ENCODE measurements at places on chromosomes 2 and 18.

- no peak for DNase-seq
Observed at GRCh38 chr2:222447131-222447530, 22.8 kb downstream of the SGPP2 start.

- peak; percentile 99 for DNase-seq
Observed at GRCh38 chr2:192500550-192501200, 305.9 kb upstream of the TMEFF2 start.

- DNase-seq, result no peak
Observed at GRCh38 chr18:5466256-5466655, 77.5 kb downstream of the EPB41L3 start.

DNA sequence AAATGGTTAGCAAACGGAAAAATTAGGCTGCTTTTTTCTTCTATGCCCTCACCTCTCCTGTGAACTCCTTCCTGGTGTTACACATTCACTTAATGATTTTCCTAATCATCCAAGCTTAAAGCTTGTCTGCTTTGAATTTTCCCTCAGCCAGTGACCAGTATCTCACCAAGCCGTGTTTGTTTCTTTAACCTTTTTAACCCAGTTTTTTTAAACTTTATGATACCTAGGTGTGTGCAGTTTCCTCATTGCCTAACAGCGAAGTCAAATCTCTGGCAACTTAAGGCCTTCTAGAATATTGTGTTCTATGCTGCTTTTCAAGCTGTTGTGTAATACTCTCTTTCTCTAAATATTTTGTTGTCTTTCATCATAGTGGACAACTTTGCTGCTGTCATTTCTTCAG is 113.0 kb downstream of the PIK3C3 start:
- DNase-seq, result no peak

DNA sequence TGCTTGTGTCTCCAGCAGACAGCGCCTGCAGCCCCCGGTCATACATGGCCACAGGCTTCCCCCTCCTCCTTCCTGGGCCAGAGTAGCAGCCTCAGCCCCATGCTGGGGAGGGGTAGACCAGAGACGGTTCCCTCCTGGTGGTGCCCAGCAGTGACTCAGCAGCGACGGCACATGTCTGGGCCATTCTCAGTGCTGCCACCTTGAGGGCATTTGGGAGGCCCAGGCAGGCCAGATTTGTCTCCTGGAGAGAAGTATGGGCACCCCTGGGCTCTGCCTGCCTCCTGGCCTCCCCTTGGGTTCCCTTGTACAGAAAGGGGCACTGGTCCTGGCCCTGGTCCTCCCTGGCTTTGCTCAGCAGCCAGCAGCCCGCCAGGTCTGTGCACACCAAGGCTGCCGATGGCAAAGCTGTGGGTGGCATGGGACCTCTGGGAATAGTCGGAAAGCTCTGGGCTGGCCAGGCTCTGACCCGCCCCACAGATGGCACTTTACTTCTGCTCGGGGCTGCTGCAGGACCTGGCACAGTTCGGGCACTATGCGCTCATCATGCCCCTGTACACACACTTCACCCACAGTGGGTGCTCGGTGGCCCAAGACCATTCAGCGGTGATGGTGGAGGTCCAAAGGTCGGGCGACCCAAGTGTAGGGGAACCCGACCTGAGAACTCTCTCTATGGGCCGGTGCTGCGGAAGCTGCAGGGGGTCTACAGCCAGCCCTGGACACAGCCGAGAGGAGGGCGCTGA is 11.4 kb upstream of the ALPI start:
- DNase-seq, result peak; percentile 82

GRCh38 chr2:134370655-134371445 is 117.0 kb downstream of the MGAT5 start:
- peak; percentile 38 for DNase-seq

GRCh38 chr2:19576411-19576810 is 218.0 kb upstream of the OSR1 start:
- peak; percentile 94 for DNase-seq

DNA sequence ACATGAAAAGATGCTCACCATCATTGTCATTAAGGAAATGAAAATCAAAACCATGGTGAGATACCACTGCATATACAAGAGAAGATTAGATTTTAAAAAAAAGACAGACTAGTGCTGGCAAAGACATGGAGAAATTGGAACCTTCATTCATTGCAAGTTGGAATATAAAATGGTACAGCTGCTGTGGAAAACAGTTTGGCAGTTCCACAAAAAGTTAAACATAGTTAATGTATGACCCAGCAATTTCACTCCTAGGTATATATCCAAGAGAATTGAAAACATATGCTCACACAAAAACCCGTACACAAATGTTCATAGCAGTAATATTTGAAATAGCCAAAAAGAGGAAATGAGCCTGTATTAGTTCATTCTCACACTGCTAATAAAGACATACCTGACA is 33.7 kb upstream of the MBOAT2 start:
- no peak for DNase-seq

DNA sequence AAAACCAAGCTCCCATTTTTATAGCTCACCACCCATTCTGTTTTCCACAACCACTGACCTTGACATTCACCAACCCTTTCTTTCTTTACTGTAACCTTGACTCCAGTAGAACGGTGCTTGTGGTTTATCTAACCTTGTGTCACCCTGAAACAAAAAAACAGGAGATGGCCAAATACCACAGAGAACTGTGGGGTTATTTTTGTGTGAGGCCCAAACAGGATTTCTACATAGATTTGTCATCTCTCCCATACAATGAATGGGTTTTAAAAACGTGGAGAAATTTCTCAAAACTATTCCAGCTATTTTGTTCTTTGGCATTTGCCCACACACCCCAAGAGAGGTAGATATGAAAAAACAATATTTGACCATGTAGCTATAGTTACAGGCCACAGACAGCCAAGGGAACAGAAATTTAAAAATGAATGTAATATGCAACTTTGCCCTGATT is 231.3 kb upstream of the TANK start:
- DNase-seq, result no peak

- no peak for DNase-seq
Observed at GRCh38 chr18:6621437-6621836, 108.1 kb upstream of the ARHGAP28 start.

- DNase-seq, result no peak
Observed at GRCh38 chr2:241179899-241180298, 8.6 kb upstream of the ANO7 start.

- no peak for DNase-seq
Observed at GRCh38 chr2:30641765-30642345, 165.4 kb downstream of the CAPN13 start.

DNA sequence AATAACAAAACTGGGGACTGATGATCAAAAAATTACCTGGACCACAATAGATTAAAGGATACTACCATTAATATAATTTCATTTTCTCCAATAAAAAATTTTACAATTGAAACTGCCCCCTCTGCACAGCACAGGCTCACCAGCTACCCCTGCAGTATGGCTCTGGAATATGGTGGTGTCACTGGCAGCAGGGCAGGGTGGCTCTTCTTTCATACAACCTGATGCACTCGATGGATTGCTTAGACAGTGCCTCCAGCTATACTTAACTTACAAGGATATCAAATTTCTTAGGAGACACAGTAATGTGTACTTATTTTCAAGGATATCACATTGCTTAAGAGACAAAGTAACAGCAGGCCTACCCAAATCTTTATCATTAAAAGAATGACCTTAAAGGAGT is 124.0 kb downstream of the PRELID3A start:
- DNase-seq, result peak; percentile 24

DNA sequence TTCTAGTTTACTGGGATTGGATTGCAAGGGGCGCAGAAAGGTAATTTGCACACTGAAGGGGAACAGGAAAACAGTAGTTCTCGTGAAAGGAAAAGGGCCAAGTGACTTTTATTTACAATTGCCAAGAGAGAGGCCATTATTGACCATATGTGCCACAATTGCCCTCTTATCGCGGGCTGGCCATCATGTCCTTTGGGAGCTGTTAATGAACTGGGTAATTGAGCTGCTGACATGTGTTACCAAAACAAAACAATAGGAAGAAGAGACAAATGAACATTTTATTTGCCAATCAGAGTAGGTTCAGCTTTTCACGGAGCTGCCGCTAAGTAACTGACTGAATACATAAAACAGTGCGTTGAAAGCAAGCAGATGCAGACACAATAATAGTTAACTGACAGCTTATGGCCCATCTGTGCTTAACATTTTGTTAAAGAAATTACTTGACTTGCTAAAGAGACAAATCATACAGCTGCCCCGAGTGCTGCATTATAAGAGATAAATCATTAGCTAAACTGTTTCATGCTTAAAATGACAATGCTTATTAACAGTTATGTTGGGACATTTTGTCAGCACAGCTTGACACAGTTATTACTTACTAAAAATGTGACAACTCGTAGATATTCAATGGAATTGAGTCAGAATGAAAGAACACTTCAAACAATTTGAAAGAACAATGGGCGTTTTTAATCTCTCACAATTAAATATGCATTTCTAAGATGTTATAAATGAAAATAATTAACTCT is 57.5 kb downstream of the PAX3 start:
- DNase-seq, result no peak

DNA sequence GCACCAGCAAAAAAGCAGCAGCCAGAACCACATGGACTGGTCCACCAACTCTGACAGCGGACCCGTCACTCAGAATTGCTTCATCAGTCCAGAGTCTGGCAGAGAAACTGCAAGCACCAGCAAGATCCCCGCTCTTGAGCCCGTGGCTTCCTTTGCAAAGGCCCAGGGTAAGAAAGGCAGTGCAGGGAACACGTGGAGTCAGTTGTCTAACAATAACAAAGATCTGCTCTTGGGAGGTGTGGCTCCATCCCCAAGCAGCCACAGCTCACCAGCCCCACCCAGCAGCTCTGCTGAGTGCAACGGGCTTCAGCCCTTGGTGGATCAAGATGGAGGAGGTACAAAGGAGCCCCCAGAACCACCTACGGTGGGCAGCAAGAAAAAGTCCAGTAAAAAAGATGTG is 269.3 kb downstream of the SETBP1 start:
- no peak for DNase-seq

GRCh38 chr2:20409039-20409438 is 37.8 kb upstream of the RHOB start:
- DNase-seq, result no peak

DNA sequence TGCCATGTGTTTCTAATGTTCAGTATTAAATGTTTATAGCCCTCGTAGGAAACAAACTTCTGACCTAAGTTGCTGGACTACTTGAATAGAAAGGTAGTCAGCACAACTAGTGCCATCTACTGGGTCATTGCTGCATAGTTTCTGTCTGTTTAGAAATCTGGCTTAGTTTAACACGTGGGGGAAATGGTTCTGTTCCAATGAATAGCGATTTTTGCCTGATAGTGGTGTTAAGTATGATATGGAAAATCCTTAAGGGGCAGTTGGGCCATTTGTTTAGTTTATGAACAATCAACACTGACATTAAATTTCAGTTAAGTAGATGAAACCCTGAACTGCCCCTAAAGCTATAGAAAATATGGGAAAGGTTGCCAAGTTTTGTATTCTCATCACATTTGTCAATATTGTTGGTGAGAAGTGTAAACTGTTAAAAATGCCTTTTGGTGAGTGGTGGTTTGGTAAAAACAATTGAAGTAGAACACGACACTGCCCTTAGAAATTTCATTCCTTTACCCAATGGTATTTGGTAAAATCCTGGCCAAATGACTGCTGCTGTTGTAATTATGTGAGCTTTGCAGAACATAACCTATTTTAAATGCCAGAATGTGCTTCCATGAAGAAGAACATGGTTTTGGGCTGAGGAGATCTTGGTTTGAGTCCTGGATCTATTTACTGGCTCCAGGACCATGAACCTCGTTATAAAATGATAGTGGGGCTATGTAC is 13.2 kb downstream of the NABP1 start:
- peak; percentile 80 for DNase-seq

- DNase-seq, result no peak
Observed at GRCh38 chr2:85748039-85748734, 5.6 kb upstream of the ATOH8 start.

DNA sequence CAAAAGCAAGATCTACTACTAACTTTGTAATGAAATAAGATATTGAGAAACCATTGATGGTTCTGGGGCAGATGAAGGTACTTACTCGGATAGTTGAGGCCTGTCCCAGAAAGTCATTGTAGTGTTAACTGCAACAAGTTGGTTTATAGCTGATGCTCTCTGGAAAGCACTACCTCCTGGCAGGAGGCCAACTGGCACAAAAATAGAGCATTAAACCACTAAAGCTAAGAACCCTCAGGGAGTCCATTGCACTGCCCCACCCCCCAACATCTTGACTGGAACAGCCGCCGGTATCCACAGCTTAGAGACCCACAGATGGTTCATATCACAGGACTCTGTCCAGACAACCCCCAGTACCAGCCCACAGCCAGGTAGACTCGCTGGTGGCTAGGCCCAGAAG is 552.5 kb upstream of the CRIM1 start:
- no peak for DNase-seq

GRCh38 chr2:129721846-129722245 is 257.6 kb upstream of the RAB6C start:
- no peak for DNase-seq

DNA sequence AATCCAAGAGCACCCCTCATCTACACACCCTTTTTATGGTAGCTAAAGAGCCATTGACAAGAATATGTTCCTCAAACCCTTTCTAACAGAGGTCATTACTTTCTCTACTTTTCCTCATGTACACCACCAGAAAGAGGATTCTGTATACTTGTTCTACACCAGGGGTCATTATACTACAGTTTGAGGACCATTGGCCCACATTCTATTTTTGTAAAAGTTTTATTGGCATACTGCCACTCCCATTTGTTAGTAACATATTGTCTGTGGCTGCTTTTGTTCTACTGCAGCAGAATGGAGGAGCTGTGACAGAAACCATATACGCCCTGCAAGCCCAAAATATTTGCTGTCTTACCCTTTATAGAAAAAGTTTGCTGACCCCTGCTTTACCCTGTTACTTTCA is 14.3 kb downstream of the HTR2B start:
- no peak for DNase-seq

DNA sequence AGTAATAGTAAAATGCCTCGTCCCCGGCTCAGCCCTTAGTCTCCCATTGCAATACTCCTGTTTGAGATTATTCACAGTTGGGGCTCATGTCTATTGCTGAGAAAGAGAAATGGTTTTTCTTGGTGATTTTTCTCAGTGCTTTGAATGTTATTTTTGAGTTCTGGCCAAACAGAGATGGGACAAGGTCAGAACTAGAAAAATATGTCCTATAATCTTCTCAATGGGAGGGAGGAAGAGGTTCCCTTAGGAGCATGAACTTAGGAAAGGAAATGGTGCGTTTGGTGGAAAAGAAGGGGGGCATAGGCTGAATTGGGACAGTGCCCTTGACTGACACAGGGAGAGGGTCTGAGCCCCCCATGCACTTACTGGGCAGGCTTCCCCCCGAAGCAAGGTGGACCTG is 133.8 kb downstream of the AGAP1 start:
- DNase-seq, result no peak

GRCh38 chr2:12727641-12728040 is 10.9 kb downstream of the TRIB2 start:
- DNase-seq, result peak; percentile 32
